ENCODE measurements at places on chromosomes 16 and 17. TPM values are rescaled to one million over a fixed set of nuclear protein-coding genes. Genes with fewer than 3 reads are reported as not detected.

TBX4 gene
- not detected for total RNA-seq

HOXB6 gene
- 6.7 TPM for total RNA-seq

HBA1 gene
- 878 TPM for total RNA-seq

SPIRE2 gene
- 0.33 TPM for total RNA-seq

OMG gene
- total RNA-seq, result 2.1 TPM

MT1M gene
- total RNA-seq, result 146 TPM

DDX19B gene
- total RNA-seq, result 20.2 TPM

PABPN1L gene
- total RNA-seq, result not detected

LDHD gene
- 2.3 TPM for total RNA-seq

PRR29 gene
- total RNA-seq, result 0.69 TPM

PLLP gene
- total RNA-seq, result 1.7 TPM

DHRS7C gene
- total RNA-seq, result not detected

NTN1 gene
- 15.4 TPM for total RNA-seq

SHCBP1 gene
- total RNA-seq, result 2.5 TPM

GDPD1 gene
- total RNA-seq, result 2.5 TPM

SLC38A8 gene
- total RNA-seq, result not detected

DRC7 gene
- total RNA-seq, result not detected

CACNG3 gene
- total RNA-seq, result not detected

CLEC3A gene
- total RNA-seq, result not detected

GPR139 gene
- not detected for total RNA-seq

KRT33A gene
- total RNA-seq, result not detected

ANKRD40CL gene
- total RNA-seq, result not detected

FAM171A2 gene
- 0.69 TPM for total RNA-seq

CDH8 gene
- 1.6 TPM for total RNA-seq

NPIPB6 gene
- 3.4 TPM for total RNA-seq

ZNF785 gene
- 10.2 TPM for total RNA-seq

KCNH4 gene
- total RNA-seq, result 0.33 TPM

KRTAP17-1 gene
- total RNA-seq, result not detected

NUPR1 gene
- total RNA-seq, result 95.3 TPM

LPO gene
- total RNA-seq, result not detected

SPN gene
- total RNA-seq, result 2.2 TPM

PPM1E gene
- total RNA-seq, result 0.19 TPM

KRTAP2-2 gene
- not detected for total RNA-seq

C16orf89 gene
- total RNA-seq, result 32.3 TPM

Measured in posterior vena cava (tissue), 2 donors.